Urinary bladder (tissue), 4 donors: ENCODE measurements at places on chromosomes 5 and 9. TPM values are rescaled to one million over a fixed set of nuclear protein-coding genes. Genes with fewer than 3 reads are reported as not detected.

DNA sequence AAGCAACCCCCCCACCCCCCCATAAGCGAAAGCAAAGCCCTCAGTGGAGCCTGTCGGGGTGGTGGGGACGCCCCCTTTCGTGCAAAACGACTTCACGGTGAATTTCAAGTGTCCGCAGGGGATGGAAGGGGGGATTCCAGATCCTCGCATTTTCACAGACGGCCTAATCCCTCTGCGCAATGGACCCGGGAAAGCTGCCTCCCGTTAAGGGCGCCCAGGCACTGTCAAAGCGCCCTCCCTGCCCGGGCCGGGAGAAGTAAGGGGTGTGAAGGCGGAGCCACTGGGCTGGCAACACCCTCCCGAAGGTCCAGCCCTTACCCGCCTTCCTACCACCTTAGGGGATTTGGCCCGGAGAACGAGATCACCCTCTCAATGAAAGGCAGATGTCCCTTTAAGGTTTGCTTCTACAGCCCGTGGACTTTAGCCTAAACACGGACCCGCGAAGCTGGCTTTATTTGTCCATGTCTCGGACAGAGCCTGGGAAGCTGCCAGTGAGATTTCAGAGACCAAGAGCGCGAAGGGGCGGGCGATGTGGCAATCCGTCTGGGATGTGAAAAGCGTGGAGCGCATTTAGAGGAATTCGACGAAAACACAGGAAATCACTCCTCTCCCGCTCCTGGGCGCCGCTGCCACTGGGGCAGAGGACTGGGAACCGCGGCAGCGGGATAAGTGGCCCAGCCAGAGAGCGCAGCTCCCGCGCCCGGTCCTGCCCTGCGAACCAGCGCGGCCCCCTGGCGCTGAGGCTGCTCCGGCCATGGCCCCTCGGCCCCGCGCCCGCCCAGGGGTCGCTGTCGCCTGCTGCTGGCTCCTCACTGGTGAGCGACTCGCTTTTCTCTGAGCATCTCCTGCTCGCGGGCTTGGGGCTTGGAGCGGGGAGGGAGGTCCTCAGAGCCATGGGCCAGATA lies at the start of the genes ITGA1 and PELO:
ITGA1 (plus strand) TSS at position 317 of the 905 bp plus-strand sequence; CDS start at position 755, 438 bp downstream.
PELO (plus strand) TSS at position 317 of the 905 bp plus-strand sequence. CDS start 12,479 bp downstream, outside the sequence.
- DNase-seq: peak; percentile 55

DNA sequence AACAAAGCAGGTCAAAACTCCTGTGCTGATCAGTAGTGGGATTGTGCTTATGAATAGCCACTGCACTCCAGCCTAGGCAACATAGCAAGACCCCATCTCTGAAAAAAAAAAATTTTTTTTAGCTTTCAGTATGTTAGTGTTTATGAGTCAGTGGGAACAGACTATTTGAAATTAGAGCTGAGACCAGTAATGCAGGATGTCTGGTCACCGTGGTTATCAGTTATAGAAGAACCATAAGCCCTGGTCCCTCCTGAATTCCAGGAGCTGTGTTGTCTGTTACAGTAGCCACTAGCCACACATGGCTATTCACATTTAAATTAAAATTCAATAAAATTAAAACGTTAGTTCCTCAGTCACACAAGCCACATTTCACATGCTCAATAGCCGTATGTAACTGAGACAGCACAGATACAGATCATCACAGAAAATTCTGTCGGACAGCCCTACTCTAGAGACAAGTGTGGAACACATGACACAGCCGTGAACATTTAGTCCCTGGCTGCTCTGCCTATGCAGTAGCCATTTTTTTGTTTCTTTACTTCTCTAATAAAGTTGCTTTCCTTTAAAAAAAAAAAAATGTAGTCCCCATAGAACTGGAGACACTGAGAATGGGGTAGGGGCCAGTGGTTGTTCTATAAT lies 96.1 kb upstream of the SAP30L start:
- no peak for DNase-seq

The OTP gene
- total RNA-seq: not detected

The FLT4 gene
- total RNA-seq: 18.2 TPM

DNA sequence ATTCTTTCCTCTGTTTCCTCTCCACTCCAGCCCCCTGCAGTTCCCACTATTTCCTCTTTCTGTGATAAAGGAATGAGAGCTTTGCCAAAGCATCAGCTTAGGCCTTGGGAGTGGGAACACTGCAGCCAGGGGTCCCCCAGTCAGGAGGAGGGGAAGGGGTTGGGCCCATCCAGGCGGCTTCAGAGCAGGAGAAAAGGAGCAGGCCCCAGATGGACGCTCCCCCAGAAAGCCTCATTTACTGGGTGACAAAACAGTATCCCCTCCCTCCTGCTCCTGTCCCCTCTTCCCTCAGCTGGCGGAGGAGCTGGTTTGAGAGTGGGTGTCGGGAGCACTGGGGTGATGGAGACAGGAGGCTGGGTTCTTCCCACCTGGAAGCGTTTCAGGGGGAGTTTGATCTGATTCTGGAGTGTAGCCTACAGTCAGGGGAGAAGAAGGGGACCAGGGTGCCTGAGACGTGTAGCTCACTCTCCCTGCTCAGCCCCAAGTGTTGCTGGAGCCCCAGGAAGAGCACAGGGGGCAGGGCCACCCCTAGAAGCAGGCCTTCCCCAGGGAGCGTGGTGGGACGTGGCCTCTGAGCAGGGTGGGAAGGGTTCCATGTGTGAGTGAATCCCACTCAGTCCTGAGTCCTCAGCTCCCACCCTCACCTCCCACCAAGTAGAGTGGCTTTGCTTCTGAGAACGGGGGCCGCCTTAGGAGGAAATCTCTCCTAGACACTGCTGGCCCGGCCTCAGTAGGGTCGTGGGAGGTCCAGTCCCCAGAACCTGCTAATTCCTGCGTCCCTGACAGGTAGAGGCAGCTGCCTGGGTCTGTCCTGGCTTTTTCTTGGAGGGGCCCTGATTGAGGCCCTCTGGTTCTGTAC lies 173.1 kb downstream of the CACNA1B start:
- DNase-seq: no peak

The OR1J2 gene
- total RNA-seq: not detected
